Motor neuron (in vitro differentiated cells): ENCODE measurements at places on chromosomes 11 and 22. TPM values are rescaled to one million over a fixed set of nuclear protein-coding genes. Genes with fewer than 3 reads are reported as not detected.

UBQLN3 gene
- 0.15 TPM in 1 of 2 replicates, not detected in the other for total RNA-seq

PSMD13 gene
- 142 and 147 TPM in 2 replicates for total RNA-seq

ACCS gene
- total RNA-seq, result 4.6 and 7.5 TPM in 2 replicates

HINFP gene
- total RNA-seq, result 13.0 and 13.9 TPM in 2 replicates

NRIP3 gene
- 8.5 and 8.6 TPM in 2 replicates for total RNA-seq

LMO2 gene
- 1.4 and 1.8 TPM in 2 replicates for total RNA-seq

PATE4 gene
- 0.18 and 2.7 TPM in 2 replicates for total RNA-seq

GAL3ST1 gene
- total RNA-seq, result 1.8 and 2.9 TPM in 2 replicates

PGA5 gene
- not detected in 2 replicates for total RNA-seq

DNA sequence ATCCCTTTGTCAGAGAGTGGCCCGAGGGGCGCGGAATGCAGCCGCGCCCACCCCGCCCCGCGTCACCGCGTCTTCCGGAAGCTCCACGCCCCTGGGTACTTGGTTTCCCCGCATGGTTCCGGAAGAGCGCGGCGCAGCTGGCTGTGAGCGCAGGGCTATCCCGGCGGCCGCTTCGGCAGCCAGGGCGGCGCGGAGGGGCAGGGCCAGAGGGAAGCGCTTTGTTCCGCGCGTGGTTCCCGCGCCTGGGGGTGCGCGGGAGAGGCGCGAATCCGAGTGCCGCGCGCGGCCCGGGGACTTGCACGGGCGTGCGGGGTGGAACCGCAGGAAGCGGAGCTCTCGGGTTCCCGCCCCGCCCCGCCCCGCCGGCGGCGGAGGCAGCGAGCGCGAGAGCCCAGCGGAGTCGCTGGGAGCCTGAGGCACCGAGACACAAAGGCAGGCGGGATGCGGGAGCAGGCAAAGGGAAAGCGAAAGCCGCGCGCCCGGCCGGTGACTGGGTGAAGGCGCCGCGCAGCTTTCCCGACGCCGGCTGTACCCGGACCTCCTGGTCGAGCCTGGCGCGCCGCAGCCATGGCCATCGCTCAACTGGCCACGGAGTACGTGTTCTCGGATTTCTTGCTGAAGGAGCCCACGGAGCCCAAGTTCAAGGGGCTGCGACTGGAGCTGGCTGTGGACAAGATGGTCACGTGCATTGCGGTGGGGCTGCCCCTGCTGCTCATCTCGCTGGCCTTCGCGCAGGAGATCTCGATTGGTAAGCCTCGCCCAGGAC is at the start of gene PANX1:
PANX1 (plus strand) TSS at position 96 of the 766 bp plus-strand sequence; CDS start at position 568, 472 bp downstream.
- peak; percentile 73 for ATAC-seq

DNA sequence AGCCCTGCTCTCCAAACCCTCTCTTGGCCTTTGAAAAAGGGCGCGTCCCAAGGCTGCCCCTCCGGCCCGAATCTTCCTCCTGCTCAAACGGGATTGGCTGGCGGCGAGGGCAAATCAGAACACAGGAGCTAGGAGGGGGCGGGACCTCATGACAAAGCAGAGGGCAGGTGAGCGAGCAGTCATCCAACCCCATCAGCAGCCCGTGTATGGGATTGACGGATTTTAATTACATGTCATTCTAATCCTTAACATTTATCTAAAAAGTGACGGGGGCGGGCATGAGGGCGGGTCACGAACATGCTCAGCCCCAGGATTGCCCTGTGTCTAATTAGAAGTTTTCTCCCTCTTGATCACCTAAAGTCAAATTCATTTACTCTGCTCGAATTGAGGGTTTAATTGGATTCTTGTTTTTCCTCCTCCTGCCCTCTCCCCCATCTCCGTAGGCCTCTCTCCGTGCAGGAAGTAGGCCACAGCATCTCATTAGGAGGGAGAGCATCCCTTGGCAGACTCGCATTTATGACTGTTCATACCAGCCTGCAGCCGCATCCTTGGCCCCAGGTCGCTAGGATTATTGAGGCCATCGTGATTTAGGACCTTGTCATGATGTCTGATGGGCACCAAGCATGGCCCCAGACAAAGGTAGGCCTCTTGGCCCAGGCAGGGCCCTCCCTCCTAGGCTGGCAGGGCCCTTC is 147.1 kb downstream of the CHST1 start:
- no peak for ATAC-seq

GRCh38 chr11:77039491-77040400 is 5.5 kb downstream of the B3GNT6 start:
- ATAC-seq, result peak; percentile 90

GRCh38 chr22:46064966-46065666 is 85.2 kb upstream of the PPARA start:
- ATAC-seq, result no peak

GRCh38 chr11:27347359-27348339 is 15.4 kb downstream of the CCDC34 start:
- ATAC-seq, result peak; percentile 92

DNA sequence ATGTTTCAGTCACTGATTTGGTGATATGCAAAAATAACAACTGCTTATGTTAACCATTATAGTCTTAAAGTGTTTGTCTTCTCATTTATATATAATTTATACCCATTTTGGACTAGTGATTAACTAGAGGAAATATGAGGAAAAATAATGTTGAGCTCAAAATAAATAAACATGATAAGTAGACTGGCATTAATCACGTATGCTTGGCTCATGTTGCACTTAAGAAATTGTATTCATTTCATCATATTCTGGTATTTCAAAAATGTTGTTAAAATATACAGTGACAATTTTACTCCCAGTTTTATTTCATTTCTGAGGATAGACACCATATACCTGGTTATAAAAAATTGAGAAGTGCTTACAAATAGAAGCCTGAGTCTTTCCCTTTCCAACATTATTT is 3.8 kb upstream of the OR10D3 start:
- no peak for ATAC-seq

DNA sequence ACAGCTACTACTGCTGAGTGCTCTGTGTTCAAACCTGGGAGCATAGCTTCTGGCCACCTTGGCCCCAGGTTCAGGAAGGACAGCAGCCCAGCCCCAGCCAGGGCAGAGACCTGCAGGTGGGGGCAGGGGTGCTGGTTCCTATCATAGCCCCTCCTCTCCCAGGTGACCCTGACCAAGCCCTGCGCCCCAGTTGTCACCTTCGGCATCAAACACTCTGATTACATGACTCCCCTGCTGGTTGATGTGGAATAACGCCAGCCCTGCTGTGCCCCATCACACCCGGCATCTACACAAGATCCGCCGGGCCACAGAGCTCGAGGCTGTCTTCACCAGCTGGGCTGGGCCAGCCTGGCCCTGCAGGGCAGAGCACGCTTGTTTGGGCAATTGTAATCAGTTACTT is 6.9 kb downstream of the SCGB1C1 start:
- ATAC-seq, result peak; percentile 7

GRCh38 chr11:15897211-15897960 is 459.0 kb downstream of the SOX6 start:
- no peak for ATAC-seq

DNA sequence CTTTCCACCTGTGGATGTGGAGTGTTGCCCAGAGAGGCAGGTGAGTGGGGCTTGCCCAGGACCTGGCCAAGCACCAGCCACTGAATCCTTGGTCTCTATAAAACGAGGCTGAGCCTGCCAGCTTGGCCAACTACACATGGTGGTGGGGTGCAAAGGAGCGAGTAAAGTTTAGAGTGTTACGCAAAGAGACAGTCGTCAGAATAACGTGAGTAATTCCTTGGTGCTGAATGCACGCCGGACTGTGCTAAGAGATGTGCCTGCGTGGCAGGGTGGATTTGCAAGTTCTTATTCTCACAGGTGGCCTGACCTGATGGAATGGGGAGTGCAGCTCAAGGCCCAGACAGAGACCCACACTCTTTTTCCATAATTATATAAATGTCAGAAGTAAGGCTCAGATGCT is 88.6 kb upstream of the B3GAT1 start:
- ATAC-seq, result no peak

GRCh38 chr11:10314199-10315072 is 9.6 kb downstream of the ADM start:
- peak; percentile 48 for ATAC-seq

GRCh38 chr22:30088468-30088867 is 8.2 kb downstream of the HORMAD2 start:
- ATAC-seq, result no peak

DNA sequence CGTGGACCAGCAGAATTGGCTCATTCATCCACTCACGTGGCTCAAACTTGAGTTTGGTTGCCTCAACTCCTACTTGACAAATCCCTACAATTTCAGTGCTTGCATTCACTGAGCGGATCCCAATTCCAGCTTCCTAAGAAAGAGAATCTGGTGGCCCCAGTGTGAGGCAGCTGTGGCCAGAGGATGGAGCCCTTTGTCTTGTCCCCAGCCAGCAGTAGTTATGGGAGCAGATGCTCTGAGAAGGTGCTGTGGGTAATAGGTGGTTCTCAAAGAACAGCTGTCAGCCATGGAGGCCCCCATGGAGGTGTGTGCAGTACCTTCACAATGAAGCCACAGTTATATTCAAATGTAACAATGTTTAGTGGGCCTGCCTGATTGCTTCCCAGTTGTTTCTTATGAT is 39.3 kb downstream of the KREMEN1 start:
- ATAC-seq, result no peak

GRCh38 chr22:36682811-36683210 is 20.7 kb downstream of the CACNG2 start:
- ATAC-seq, result no peak

DNA sequence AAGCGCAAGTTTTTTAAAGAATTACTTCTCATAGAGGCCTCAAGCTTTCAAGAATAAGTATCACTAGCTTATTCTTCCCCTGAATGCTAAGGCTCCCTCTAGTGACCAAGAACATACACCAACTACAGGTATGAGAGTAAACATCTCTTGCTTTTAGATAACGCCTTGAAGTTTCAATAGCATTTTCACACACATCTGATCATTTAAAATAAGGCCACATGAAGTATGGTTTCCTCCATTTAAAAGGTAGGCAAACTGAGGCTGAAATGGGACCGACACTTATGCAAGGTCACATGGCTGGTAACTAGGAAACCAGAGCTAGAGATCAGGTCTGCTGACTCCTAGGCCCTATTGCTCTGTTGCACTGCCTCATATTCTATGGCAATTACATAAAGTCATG is 66.5 kb downstream of the CCDC34 start:
- peak; percentile 88 for ATAC-seq

GRCh38 chr11:67287355-67288197 is 1.5 kb upstream of the ANKRD13D start:
- ATAC-seq, result no peak

- no peak for ATAC-seq
These were observed 3.1 kb upstream of the CHKB start for GRCh38 chr22:50585781-50586180.

DNA sequence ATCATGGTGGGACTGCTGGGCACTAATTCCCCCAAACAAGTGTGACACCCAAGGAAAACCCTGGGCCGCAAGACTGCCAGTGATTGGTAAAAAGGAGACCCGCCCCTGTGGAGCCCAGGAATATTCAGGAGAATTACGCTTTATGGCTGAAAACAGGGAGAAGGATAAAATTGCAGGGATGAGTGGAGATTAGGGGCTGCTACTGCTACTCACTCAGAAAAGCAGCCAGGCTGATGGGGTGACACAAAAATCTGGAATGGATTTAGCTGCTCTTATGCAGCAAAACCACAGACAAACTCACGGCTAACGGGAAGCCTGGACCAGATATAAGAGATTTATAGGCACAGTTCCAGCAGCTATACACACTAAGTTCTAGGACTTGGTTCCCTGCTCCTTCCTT is 4.4 kb upstream of the FBXO3 start:
- ATAC-seq, result no peak
